ENCODE measurements at places on chromosomes 11 and 22.

DNA sequence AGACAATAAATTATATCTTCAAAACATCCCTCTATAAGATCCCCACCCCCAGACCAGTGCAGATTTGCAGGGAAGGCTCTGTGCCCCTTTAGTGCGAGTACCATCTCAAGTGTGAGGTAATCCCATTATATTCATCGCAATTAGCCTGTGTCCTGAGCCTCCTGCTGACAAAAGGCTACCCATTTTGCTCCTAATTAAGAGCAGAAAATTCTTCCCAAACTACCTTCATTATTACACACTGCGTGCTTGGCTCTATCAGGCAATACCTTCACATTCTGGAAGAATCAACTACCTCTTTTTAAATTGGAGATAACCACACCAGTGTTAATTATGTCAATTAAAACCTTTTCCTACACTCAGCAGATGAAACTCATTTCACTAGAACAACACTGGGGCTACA, 1133.4 kb upstream of the CCDC90B start:
- DNase-seq = no peak

DNA sequence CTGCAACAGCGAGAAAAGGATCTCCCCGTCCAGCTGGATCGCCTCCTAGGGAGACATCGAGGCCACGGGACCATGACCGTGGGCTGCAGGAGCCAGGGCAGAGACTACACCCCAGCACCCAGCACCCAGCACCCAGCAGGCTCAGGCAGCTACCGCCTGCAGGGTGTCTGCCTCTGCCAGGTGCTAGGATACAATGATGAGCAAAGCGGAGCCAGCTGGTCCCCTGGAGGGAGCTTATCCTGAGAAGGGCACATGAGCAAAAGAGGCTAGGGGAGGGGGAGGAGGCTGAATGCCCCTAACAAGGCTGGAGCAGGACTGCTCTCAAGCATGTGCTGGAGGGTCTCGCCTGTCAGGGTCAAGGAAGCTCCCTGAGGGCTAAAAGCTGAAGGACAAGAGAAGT, 4.8 kb upstream of the CASTOR1 start:
- no peak for DNase-seq

- no peak for DNase-seq
These were observed 319.7 kb downstream of the CTTN start for GRCh38 chr11:70717936-70718595.

GRCh38 chr11:71179877-71180605, 72.3 kb downstream of the SHANK2 start:
- no peak for DNase-seq

DNA sequence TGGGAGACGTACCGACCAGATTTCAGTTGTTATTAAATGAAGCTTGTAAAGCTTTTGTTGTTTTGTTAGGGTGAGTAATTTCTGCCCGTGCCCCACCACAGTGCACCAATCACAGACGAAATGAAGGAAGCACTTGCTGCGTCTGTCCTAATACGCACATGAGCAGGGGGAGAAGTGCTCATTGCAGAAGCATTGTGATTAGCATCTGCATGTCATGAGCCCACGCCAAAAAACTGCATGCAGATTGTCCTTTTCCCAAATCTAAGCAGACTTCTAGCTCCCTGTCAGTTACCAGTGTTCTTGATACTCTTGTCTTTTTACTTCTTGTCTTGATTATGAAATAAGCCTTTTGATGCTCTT, 15.5 kb downstream of the RBX1 start:
- no peak for DNase-seq

DNA sequence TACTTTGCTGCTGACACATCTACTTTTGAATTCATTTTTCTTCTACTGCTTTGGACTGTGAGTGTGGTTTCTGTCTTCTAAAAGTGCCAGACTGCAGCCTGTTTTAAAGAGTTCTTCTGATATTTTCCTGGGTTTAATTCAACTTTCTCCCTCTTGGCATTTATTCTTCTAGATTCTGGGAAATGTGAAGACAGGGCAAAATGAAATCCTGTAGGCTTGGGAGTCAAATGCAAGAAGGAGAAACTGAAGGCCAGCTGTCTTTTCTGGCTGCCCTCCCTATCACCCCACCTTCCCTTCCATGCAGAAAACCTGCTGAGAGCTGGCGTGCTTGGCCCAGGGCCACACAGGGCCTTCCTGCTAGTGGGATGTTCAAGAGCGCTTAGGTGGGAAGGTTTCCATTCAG, 7.6 kb downstream of the ZNF70 start:
- no peak for DNase-seq

DNA sequence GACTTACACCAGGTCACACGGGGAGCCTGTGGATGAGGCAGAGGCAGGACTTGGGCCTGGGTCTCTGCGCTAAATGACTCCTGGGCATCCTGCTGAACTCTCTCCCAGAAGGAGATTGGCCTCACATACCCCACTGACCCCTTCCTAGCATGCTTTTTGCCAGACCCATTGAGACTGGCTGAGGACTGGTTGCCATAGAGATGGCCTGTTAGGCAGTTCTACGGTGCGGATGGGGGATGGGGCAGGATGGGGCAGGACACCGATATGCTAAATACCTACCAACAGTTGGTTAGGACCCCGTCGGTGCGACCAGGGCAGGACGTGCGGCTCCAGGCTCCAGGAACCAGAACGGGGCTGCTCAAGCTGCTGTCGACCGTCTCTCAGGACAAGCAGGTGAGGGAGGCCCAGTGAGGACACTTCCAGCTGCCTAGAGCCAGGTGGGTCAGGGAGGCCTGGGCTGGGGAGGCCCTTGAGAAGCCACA, at the start of gene TSGA10IP:
Gene TSGA10IP (plus strand): TSS at position 51 of the 482 bp plus-strand sequence. CDS start 196 bp downstream, at position 247.
- no peak for DNase-seq

- DNase-seq = no peak
These were observed 17.8 kb upstream of the TTC12 start for GRCh38 chr11:113296447-113297205.

DNA sequence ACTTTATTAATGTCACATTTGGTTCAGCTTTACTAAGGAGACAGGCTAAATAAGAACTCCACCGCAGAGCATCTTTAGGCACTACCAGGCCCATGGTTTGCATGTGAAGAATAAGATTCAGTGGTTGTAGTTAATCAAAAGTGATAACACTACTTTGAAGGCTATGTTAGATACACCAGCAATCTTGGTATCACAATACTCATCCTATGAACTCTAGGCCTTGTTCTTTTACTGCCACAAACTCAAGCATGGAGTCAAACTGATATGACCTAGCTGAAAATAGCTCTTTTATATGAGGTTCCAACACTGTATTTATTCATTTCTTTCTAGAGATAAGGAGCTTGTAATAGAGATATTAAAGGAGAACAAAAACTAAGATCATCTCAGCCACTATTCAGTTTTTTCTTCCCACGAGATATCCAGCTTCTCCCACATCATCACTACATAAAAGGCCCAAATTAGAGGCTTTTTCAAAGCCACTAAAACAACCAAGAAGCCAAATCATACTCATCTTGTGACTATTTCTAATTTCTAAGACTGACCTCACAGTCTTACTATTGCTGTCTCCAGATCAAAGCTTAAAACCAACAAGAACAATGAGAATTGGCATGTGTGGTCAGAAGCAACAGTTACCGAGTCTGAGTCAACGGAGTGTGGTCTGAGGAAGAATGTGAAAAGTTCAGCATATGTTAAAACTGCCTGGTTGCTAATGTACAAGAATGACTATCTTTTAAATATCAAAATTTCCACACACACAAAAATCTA, 25.1 kb upstream of the GUCY1A2 start:
- DNase-seq = peak; percentile 22

GRCh38 chr11:69337211-69337721, 43.3 kb downstream of the MYEOV start:
- DNase-seq = peak; percentile 14

- DNase-seq = no peak
These were observed 9.0 kb upstream of the MMP7 start for GRCh38 chr11:102539567-102539966.

DNA sequence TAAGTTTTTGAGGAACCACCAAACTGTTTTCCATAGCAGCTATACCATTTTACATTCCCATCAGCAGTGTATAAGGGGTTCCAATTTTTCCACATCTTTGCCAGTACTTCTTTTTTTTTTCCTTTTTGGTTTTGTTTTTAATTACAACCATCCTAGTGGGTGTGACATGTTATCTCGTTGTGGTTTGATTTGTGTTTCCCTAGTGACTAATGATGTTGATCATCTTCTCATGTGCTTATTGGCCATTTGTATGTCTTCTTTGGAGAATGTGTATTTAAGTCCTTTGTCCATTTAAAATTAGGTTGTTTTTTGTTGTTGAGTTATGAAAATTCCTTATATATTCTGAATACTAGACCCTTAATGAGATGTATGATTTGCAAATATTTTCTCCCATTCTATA, 59.3 kb downstream of the STIM1 start:
- no peak for DNase-seq

GRCh38 chr11:20087118-20087521, 73.2 kb downstream of the DBX1 start:
- DNase-seq = no peak

GRCh38 chr11:7501251-7501650, 12.5 kb upstream of the PPFIBP2 start:
- DNase-seq = no peak

DNA sequence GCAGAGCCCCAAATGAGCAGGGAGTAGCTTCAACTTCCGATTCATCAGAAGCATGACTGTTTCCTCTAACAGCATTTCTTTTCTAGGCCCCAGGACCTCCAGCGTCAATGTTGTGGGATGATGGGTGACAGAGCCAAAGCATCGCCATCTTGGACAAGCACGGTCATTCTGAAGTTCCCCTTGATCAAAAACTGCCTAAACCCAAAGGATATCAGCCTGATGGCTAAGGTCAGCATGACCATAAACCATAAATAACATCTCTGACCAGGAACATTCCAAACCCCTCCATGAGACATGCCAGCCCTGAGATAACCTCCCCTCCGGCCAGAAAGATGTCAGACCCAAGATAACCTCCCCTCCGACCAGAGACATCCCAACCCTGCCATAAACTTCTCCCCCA, 28.8 kb upstream of the TREH start:
- no peak for DNase-seq

DNA sequence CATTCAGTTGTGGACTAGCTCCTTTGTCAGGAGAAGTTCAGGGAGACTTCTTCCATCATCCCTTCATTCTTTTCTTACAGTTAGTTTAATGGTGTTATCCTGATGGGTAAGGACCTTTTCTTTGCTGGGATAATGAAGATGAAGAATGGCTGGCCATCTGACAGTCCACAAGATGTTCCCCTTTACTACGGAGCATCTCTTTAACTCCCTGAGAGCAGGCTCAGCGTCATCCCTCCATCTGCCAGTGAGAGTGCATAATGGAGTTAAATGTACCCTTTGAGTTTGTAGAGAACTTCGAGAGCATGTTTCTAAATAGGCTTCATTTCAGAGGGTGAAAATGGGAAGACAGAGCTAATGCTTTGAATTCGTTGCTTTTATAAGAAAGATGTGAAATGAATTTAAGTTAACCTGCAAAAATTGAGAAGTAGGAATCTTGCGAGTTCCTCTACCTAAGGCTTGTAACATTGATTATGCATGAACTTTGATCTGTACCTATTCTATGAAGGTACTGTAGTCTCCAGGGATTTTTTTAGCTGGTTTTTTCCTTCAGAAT, 1.7 kb downstream of the EP300 start:
- peak; percentile 39 for DNase-seq

DNA sequence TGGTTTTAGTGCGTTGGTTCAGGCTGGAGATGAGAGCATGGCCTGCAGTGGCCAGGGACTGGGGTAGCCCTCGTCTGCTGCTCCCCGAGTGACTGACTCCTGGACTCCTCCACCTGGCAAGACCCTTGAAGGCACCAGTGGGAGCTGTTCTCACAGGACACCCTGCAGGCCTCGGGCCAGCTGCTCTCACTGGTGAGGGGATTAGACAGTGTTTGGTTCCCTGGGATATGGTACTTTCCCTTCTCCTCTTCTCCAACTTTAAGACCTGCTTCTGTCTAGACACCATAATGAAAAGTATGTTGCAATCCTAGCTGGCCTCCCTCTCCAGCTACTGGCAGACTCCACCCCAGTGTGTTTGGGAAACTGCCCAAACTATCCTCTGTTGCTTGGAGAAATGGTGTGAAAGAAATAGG, 168.8 kb upstream of the CADM1 start:
- no peak for DNase-seq

DNA sequence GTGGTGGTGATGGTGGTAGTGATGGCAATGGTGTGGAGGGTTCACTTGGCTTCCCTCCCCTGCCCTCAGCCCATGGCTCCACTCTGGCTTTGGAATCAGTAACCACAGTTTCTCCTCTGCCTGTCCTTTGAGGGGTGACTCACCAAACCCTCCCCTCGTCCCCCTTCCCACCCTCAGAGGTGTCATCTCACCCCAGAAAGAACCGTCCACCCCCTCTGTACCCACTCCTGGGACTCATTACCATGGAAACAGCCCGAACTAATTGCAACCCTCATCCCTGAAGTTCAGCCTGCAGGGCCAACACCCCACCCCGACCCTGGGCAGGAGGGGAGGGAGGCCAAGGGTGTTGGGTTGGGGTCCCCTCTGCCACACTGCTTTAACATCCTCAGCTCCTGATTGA, 26.6 kb downstream of the PHLDB1 start:
- DNase-seq = no peak

DNA sequence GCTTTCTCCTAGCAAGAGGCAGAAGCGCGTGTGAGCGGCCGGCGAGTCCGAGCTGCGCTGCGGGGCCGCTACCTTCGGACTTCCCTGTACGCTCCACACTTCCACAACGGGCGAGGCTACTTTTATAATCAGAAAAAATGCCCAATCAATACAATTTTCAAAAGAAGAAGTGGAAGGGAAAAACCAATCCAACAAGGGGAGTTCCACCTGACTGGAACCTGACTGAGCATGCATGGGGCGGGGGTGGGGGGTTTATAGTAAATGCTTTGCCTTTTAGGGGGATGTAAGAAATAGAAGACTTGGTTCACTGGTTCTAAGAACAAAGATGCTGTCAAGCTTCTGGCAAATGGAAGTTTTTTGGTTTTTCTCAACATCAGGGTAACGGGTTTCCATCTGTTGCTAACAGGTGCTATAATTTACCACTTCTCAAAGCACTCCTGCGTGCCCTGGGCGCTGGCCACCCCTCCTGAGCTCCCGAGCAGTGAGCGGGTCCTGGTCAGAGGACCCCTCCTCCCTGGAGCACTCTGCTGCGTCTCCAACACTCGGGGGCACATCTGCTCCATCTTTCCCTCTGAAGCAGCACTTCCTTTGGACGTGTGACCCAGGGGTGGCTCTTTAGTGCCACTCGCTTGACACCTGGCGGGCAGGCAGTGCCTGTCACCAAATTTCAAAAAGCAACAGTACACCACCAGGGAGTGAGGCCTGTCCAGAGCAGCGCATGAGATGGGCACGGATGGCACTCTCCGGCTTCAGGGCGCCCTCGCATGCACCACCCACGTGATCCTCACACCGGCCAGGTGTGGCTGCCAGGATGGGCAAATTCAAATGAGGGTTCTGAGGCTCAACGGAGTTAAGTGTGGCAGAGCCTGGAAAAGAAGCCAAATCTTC, 21.6 kb upstream of the BID start:
- DNase-seq = no peak
